ENCODE measurements at places on chromosomes 2 and 18.

DNA sequence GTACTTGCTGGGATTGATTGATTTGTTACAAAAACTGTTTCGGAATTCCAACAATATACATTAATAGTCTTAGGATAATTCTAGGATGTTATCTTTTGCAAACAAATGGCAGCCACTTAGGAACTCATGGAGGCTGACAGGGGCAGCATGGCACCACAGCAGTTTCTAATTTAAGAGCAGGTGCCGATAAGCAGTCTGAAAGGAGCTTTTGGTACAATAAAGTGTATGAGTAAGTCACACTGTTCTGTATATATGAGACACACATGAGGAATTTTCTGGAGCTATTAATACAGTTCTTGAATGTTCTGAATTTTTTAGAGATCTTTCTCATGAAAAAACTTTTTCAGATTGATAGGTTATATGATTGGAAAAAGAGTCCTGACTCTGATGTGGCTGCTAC is 52.2 kb downstream of the EIF5B start:
- DNase-seq, result no peak

DNA sequence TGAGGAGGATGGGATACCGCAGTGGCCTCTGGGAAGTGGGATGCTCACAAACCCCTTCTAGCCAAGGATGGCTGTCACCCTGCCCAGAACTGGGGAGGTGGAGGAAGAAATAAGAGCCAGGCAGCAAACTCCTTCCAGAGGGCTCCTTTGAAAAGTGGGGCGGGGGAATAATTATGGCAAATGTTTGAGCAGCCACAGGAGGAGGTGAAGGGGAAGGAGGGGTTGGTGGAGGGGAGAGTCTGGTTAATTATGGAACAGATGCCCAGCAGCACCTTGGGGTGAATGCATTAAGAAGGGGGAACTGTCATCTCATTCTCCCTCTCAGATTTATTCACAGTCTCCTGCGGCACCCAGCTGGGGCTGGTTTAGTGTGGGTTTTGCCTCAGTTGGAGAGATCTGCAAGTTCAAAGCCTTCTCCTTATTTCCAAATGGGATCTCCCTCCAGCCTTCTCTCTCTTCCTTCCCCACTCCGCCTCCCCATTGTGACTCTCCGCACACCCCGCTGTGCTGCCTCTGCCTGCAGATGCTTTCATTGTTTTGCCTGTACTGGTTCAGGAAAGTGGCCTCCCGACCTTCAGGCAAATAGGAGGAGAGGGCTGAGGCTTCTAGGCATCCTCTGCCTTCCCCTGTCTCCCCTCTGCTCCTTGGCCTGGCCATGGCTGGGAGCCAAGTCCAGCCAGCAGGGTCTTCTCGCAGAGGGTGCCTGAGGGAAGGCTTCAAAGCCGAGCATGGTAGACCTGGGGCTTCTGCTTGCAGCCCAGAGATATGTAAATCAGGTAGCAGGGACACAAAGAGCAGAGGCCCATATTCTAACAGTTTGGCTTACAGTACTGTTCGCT is 457.2 kb upstream of the MEX3C start:
- no peak for DNase-seq

GRCh38 chr18:1062588-1062987 is 157.9 kb downstream of the ADCYAP1 start:
- no peak for DNase-seq

- DNase-seq, result no peak
These were observed 230.7 kb downstream of the HAUS1 start for GRCh38 chr18:46334868-46335281.
